ENCODE measurements at places on chromosomes 7 and 10.

- DNase-seq = no peak
Observed at GRCh38 chr10:84360637-84361365, 32.4 kb downstream of the CCSER2 start.

DNA sequence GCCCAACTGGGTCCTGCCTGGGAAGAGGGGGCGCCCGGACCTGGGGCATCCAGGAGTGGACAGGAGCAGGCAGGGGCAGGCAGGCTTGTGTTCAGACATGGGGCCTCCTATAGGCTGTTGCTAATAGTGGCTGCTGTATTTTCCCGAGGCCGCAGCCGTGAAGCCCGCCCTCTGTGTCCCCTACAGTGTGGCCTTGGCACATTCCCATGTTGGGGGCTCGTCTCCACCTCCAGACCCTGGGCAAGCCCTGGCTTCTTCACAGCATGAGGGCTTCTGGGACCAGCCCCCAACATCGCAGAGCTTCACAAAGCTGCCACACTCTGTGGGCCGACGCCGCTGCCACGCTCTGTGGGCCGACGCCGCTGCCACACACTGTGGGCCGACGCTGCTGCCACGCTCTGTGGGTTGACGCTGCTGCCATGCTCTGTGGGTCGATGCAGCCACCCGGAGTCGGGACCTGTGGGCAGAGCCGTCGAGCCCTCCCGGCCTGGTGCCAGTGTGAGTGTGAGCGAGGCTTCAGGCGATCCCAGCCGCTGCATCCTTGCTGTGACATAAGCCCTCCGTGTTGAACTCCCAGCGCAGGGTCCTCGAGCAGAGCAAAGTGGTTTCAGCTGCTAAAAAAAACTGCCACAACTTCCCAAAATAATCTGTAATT is 109.0 kb downstream of the INPP5A start:
- no peak for DNase-seq

DNA sequence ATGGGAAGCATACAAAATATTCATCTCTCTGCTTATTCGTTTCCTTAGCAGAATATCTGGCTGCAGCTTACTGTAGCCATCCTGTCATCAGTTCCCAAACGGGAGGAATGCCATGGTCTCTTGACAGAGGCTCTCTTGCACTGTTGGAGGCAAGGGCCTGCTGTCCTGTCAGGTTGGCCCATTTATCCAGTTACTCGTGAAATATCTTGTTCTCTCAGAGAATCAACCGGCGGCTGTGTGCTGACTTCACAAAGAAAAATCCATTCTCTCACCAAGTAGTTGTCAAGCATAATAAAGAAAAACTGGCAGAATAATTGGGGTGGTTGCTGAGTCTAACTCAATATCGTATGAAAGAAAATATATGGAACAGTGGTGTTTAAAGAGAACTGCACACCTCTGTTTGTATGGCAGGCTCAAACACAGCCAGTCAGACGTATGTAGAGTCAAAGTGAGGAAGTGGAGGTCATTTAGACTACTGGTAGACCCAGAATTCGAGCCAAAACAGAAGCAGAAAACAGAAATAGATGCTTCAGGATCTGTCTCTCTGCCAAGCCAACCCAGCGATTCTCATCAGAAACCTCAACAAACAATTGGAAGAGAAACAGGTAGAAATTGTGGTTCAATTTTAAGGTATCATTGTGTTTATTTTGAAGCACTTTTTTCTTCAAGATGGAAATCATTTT is 349.2 kb upstream of the PRKCQ start:
- DNase-seq = no peak

DNA sequence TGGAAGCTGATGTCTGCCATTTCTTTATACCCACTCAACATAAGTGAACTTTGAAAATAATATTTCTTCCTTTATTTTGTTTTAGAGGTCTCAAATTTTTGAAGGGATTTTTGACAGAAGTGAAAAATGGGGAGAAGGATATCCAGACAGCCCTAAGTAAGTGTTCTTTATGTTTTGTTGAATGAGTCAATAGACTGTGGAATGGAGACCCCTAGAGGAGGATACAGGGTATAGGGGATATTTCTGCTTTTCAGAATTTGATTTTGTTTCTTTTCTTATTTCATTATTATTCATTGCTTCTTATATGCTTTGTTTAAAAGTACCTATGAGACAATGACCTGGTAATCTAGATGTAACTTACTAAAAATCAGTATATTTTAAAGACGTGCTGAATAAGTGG is 34.4 kb downstream of the PLEKHA8 start:
- DNase-seq = no peak

DNA sequence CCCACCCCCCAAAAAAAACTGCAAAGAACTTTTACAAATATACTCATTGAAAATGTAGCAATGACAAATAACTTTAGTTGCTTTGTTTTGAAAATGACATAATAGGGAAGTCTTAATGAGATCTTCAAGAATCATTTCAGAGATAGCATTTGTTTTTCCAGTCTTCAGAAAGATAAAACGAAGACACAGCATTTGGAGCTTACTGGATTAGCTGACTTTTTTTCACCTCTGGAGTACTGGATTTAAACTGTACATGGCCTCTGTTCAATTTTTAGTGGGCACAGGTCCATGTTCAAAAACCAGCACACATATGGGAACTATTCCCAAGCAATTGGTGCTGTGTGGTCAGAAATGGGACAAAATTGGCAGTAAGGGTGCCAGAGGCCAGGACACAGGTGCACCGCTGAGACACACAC is 3.9 kb downstream of the RAB11FIP2 start:
- no peak for DNase-seq

GRCh38 chr10:16943295-16944285 is 126.4 kb upstream of the RSU1 start:
- DNase-seq = no peak

- DNase-seq = no peak
Observed at GRCh38 chr7:49483142-49483541, 290.3 kb upstream of the VWC2 start.

- DNase-seq = no peak
Observed at GRCh38 chr10:73576178-73576889, 14.8 kb downstream of the USP54 start.

GRCh38 chr7:70761711-70762328 is 370.1 kb upstream of the GALNT17 start:
- DNase-seq = no peak

GRCh38 chr7:137772316-137772715 is 74.5 kb downstream of the DGKI start:
- DNase-seq = no peak

- no peak for DNase-seq
Observed at GRCh38 chr7:35252612-35253459, 1.1 kb downstream of the TBX20 start.

- no peak for DNase-seq
Observed at GRCh38 chr7:134278502-134279153, 38.1 kb downstream of the SLC35B4 start.

DNA sequence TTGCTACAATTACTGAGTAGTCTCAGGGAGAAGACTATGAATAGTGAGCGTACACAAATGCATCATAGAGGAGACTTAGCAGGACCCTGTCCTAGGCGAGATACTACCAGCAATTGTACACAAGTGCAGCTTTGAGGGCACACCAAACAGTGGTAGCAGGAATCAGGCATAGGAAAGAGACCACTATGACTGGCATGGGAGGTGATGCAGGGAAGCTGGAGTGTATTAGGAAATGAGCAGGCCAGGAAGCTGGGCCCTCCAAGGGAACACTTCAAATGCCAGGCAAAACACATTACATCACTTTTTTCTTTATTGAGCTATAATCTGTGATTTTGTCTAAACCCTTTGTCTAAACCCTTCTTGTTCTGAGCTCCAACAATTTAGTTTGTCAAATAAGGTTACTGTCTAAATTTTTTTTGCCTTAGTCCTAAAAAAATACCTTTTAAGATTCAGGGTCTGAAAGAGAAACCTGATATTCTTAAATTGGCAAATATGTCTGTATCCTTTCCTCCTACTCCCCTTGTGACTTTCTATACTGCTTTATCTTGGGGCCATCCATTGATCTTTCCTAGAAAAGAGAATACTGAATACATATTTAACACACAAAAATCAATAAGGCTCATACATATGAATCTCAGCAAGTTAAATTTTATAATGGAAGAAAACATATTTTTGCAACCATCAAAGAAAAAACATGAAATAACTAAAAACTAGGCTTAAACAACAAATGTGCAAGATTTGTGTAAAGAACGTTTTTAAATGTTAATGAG is 193.8 kb upstream of the PHYHIPL start:
- DNase-seq = no peak

DNA sequence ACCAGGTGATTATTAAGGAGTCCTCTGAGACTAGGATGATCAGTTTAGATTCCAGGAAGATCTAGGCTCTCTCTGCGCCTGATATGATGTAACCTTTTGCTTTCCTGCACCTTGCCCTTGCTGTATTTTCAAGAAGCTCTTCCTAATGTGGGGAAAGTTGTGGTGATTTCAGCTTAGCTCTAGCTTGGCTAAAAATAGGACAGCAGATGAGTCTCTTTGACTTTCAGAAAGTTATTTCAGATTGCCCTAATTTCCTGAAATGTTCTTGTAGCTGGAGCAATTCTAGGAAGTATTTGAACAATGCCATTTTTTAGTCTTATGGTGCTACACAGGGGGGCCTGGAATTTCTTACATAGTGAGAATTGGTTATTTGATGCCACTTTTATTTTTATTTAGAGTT is 3.8 kb downstream of the LCOR start:
- DNase-seq = no peak

DNA sequence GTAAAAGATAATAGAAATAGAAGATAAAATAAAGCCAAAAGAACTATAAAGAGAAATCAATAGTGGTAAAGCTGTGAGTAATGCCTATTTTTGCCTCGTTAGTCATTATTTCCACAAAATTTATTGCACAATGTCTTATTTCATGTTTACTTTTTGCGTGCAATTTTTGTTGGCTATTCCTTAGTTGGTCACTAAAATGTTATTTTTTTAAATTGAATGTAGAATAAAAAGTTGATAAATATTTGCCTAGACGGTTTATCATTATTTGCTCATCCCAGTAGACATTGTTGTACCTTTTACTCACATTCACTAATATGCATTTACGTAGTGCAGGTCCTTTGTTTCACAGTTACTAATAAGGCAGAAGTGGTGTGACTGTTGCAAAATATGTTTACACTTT is 227.8 kb upstream of the BMPER start:
- no peak for DNase-seq

DNA sequence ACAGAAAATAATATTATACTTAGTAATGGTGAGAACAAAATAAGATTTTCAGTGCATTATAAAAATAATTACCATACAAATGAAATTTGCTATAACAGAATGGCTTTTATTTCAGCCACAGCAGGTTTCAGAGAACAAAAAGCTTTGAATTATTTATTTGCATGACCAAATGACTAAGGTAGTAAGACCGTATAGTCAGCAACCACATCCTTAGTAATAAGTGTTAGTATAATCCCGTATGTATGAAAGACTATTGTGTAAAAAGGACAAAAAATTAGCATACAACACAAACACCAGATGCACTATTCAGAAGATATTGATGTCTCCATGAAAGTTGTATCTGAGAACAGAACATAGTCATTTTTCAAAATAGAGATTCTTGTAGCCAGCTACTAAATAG is 12.2 kb downstream of the PDZD8 start:
- DNase-seq = no peak

DNA sequence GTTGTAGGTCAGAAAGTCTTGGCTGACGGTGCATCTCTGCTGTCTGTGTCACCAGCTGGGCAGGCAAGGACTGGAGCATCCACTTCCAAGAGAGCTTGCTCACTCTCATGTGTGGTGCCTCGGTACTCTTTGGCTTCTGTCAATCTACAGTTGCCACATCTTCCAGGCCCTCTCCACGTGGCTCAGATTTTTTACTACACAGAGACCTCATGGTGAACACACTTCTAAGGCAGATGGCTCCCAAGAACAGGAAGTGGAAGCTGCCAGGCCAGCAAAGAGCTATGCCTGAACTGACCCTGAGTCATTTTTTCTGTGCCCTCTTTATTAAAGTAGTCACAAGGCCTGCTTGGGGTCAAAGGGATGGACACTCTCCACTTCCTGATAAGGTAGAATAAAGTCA is 351.5 kb upstream of the AUTS2 start:
- DNase-seq = peak; percentile 42

GRCh38 chr7:50281680-50282445 is 22.7 kb upstream of the IKZF1 start:
- no peak for DNase-seq

DNA sequence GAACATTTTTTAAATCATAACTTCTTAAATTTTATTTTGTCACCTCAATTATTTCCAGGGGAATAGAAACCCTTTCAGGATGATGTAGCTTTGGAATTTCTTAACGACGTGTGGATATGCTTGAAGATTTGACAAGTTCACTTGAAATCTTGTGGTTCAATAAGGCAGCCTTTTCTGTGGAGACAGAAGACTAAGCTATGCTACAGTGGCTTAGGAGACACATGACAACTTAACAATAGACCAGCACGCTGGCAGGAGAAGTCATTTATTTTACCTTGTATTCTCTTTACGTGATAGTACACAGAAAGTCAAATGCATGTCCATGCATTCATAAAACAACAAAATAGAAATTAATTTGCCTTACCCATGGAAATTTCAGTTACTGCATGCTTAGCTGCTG is 181.6 kb downstream of the GRM3 start:
- no peak for DNase-seq
